ENCODE measurements at places on chromosomes 7 and 10.

DNA sequence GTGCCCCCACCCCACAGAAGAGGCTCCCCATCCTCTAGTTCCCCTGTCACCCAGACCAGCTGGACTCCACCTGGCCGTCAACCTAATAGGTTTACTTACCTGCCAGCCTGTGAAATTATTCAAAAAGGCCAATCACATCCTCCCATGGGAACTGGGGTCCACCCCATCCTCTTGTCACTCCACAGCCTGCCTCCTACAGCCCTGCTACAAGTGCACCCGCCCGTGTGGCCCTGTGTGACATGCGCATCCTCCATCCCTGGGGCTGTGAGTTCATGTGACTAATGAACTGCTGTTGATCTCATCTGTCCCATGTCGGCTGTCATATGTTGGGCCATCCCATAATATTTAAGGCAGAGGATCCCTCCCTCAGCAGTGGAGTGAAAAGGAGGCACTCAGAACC lies 39.4 kb downstream of the AOC1 start:
- DNase-seq = no peak

- no peak for DNase-seq
These were observed 17.0 kb downstream of the TRPV5 start for GRCh38 chr7:142916508-142916907.

DNA sequence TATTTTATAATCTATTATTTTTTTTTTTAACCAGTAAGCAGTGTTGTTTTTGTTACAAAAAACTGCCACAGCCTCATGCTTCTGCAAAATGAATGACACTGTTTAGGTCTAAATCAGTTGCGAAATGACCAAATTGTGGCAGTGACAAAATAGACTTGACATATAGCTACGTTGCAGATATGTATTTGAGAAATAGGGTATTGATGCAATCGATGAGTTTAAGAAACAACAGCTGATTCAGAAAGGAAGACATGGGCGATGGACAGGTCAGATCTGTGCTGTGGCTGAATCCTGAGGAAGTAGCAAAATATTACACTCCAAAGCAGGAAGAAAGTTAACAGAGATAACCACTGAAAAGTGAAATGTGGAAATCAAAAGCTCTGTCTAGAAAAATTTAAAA lies 89.0 kb upstream of the STEAP4 start:
- DNase-seq = no peak

DNA sequence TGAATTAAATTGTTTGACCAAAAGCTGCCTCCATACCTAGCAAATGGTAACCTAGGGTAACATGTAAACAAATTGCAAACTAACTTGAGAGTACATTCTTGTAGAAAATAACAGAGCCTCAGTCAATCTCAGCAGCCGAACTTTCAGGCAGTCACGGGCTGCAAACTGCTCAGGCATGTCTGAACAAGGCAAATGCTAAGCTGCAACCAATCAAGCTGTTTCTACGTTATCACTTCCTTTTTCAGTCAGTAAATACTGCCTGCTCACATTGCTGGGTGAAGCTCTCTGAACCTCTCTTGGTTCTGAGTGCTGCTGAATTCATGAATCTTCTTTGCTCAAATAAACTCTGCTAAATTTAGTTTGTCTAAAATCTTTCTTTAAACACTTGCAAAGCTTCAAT lies 1212.4 kb downstream of the SORCS1 start:
- DNase-seq = peak; percentile 59

DNA sequence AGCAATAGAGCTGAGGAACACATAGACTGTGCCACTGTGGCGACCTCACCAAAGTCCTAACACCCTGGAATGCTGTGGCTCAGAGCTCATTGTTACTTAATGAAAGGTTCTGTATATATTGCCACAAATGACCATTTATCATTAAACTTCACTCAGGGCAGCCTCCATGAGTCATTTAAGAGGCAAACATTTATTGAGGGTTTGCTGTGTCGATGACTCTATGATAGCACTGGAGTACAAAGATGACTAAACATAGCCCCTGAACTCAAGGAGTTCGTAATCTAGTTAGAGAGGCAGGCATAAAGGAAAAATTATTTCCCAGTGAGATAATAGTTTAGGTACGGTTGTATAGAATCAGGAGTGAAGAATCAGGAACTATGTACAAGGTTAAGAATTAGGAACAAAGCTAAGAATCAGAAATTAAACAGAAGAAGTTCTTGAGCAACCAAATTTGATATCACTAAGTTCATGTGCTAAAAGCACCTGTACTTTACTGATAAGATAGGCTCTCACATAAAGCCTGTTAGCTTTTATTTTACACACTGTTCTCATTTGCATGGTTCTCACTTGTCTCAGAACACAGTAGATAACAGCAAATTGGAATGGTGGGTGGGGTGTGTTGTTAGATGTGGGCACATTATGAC lies 7.9 kb downstream of the ENTPD7 start:
- peak; percentile 7 for DNase-seq

- no peak for DNase-seq
These were observed 36.8 kb upstream of the AFAP1L2 start for GRCh38 chr10:114441107-114441506.

DNA sequence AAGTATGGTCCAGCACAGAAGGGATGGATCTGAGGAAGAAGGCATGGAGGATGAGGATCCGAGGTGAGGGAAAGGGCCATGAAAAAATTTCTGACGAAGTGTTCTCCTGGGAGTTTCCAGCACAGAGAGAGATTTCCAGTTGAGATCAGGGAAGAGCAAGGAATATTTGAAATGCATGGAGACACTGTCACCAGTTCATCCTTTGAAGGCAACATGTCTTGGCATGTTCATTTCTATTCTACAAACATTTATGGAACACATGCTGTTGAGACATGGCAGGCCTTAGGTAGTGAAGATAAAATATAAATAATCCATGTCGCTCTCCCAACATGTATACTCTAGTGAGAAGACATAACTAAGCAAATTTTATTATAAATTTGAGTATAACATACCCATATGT lies 234.0 kb upstream of the TCF7L2 start:
- no peak for DNase-seq

DNA sequence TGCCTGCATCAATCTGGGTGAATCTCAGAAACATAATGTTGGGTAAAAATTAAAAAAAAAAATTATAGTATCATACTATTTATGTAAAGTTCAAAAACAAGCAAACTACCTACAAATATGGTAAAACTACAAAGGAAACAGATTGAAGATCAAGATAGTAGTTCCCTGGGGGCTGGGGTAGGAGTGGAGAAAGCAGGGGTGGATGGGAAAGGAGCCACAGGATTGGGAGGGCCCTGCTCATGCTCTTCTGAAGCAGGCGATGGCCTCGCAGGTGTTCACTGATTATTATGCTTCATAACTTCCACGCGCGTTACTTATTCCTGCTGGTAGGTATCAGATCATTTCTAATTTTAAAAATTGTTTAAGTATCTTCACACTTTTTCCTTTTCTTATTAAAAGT lies 96.0 kb upstream of the GATA3 start:
- DNase-seq = no peak

- peak; percentile 34 for DNase-seq
These were observed 51.4 kb upstream of the APBB1IP start for GRCh38 chr10:26386781-26387180.

GRCh38 chr7:75971309-75971960 lies 23.0 kb downstream of the TMEM120A start:
- DNase-seq = no peak

- no peak for DNase-seq
These were observed 47.0 kb downstream of the RGS10 start for GRCh38 chr10:119495545-119495944.

- no peak for DNase-seq
These were observed 54.4 kb downstream of the STK17A start for GRCh38 chr7:43637114-43637806.

- DNase-seq = no peak
These were observed 19.8 kb upstream of the FAM133B start for GRCh38 chr7:92609921-92610518.

- DNase-seq = no peak
These were observed 114.2 kb upstream of the FAM180A start for GRCh38 chr7:135862586-135863340.

- DNase-seq = no peak
These were observed 357.4 kb downstream of the PPP1R3A start for GRCh38 chr7:113561446-113561845.

DNA sequence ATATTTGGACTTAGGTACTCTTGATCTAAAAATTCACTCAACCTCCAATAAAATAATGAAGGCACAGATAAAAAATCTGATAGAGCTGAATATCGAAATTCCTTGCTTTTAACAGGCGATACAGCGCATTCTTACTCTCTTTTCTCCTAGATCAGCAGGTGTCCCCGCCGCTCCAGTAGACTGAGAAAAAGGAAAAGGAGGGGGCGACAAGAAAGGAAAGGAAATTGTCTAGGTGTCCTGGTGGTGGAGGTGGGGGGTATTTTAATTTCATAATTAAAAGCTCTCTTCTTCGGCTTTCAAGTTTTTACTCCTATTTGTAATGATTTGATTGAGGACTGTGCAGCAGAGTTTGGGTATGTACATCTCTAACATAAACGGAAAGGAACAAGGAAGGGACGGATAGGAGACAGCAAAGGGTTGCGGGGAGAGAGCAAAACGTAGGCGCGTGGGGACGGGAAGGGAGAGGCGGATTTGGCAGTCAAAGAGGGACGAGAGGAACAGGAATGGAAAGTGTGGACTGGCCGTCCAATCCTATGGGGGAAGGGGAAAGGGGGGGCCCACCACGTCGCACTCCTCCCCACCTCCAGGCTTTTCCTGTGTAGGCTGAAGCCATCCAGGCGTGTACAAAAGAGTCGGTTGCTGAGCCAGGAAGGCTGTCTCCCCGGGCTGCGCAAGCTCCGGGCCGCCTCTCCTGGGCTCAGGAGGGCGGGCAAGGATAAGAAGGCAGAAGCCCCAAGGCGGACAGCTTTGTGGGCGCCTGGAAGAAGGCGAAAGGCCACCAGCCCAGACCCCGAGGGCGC lies 875 bp upstream of the HECTD2 start:
- DNase-seq = peak; percentile 88

DNA sequence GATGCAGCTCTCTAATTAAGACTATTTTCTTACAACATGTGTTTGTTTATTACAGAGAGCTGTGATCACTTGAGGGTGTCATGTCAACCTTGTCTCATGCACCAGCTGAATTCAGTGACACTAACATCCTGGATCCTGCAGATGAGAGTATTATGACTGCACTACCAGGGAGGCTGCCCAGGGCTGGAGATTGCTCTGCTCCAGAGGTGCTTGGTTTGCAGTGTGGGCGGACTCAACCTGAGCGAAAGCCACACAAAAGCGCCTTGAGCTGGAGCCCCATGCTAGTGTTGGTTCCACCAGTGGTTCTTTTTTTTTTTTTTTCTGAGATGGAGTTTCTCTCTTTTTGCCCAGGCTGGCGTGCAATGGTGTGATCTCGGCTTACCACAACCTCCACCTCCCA lies 33.8 kb upstream of the ATXN7L1 start:
- DNase-seq = no peak

GRCh38 chr10:95430231-95430951 lies 130.8 kb downstream of the SORBS1 start:
- DNase-seq = peak; percentile 77

DNA sequence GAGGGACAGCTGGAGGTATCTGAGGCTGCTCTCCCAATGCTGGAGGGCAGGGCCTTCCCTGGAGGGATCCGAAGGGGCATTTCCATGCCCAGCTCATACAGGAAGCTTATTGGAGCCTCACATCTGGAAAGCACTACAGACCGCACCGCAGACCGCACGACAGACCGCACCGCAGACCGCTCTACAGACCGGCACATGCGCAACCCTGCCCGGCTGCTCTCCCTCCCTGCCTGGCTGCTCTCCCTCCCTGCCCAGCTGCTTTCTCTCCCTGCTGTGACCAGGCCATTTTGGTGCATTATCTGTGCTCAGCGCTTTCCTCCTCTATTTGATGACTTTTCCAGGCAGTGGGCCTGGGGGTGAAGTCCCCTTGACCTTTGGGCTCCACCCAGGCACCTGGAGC lies 39.6 kb upstream of the EN2 start:
- DNase-seq = no peak

DNA sequence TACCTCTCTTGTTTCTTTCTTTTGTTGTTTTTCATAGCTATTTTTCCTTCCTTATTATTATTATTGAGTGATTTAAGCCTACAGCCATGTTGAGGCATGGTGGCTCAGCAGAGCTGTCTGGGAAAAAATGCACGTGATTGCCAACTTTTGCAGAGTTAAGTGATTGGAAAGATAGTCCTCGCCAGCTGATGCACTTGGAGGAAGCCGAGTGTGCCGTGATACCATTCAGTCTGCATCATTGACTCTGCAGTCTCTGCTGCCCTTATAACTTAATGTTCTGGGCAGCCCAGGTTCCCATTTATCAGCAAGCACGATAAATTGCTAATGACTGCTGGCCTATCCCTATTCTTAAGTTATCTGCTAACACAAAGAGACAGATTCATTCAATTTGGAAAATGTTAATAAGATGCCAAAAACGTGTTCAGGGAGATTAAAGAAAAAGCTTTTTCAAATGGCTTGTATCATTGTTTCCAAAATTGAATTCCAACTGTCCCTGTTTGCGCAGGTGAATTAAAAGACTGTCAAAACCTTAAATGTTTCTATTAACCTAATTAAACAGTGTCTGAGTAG lies 232.9 kb upstream of the NPY start:
- no peak for DNase-seq

GRCh38 chr7:89316584-89317251 lies 521.2 kb upstream of the TEX47 start:
- no peak for DNase-seq

- DNase-seq = peak; percentile 72
These were observed 621.4 kb downstream of the PHTF2 start for GRCh38 chr7:78420001-78420400.

DNA sequence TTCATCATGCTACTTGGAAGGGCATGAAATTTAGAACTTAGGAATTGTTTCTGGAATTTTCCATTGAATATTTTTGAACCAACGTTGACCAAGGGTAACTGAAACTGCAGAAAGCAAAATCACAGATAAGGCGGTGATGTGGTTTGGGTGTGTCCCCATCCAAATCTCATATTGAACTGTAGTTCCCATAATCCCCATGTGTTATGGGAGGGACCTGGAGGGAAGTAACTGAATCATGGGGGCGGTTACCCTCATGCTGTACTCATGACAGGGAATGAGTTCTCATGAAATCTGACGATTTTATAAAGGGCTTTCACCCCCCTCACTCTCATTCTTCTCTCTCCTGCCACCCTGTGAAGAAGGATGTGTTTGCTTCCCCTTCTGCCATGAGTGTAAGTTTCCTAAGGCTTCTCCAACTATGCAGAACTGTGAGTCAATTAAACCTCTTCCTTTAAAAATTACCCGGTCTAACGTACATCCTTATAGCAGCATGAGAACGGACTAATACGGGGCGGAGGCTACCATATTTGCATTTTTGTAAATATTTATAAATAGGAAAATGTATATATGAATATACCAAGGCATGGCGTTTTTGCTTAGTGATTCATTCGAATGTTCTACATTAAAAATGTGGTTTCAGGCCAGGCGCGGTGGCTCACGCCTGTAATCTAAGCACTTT lies 12.4 kb downstream of the NMT2 start:
- no peak for DNase-seq

DNA sequence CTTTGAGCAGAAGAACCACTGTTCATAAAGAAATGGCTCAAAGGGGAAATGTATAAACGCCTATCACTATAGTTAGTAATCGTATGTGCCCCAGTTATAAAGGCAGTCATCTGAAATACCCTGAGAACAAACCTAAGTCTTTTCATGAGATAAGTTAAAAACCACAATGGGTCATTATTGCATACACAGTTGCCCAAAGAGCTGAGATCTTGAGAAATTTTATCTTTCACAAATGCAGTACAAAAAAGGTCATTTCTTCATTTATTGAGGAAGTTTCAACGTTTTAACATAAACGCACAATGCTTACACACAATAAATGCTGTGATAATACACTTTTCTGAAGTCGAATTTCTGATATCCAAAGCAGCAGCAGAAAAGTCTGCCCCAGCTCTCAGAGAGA lies 114.4 kb downstream of the MICU1 start:
- no peak for DNase-seq

GRCh38 chr10:60942788-60943315 lies 1.1 kb downstream of the RHOBTB1 start:
- peak; percentile 69 for DNase-seq
